Daoy (cell line): ENCODE measurements at places on chromosomes 3 and 15. TPM values are rescaled to one million over a fixed set of nuclear protein-coding genes. Genes with fewer than 3 reads are reported as not detected.

ISLR gene
- 0.06 and 0.29 TPM in 2 replicates for total RNA-seq

GUCA1C gene
- not detected in 2 replicates for total RNA-seq

DNA sequence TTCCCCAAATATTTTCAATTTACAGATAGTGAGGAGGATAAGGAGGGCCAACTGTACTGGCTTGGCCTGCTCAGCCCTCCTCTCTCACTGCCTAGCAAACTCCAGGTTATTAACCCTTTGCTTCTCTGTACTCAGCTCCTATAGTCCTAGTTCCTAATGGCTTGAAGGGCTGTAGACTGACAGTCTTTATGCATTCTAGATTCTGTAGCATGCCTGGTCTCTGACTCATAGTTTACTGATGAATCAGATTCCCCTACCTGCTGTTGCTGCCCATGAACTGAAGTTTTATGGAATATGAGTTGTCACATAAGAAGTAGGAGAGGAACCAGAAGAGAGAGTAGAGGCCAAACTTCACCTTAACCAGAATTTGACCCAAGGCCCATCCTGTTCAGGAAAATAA lies 27.1 kb upstream of the MAP3K13 start:
- peak; percentile 76 for DNase-seq

DNA sequence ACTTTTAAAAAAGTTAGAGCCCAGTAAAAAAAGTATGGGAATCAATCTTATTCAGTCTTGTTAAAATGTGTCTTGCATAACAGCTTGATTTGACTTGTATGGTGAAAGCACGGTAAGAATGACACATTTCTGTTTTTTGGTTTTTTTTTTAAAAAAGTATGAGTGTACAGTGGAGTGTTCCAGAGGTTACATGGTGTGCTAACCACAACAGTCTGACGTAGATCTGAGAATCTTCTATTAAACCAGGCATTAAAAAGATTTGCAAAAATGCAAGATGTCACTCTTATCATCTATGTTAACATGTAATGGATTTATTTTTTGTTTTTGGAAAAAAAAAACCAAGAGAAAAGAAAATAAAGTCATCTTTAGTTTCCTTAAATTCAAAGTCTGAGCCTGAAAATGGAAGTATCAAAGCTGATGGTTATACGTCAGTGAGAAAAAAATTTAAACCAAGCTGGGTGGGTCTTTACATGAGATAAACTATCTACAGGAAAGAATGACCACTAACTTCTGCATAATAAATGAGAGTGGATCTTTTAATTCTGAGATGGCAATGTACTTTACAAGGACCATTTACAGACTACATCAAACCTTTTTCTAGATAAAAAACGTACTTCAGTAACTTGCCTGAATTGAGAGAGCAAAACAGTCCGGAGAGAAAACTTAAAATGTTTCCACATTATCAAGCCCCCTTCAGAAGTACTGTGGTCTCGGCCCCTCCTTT lies 1.6 kb downstream of the GABPB1 start:
- peak; percentile 61 for DNase-seq

DNA sequence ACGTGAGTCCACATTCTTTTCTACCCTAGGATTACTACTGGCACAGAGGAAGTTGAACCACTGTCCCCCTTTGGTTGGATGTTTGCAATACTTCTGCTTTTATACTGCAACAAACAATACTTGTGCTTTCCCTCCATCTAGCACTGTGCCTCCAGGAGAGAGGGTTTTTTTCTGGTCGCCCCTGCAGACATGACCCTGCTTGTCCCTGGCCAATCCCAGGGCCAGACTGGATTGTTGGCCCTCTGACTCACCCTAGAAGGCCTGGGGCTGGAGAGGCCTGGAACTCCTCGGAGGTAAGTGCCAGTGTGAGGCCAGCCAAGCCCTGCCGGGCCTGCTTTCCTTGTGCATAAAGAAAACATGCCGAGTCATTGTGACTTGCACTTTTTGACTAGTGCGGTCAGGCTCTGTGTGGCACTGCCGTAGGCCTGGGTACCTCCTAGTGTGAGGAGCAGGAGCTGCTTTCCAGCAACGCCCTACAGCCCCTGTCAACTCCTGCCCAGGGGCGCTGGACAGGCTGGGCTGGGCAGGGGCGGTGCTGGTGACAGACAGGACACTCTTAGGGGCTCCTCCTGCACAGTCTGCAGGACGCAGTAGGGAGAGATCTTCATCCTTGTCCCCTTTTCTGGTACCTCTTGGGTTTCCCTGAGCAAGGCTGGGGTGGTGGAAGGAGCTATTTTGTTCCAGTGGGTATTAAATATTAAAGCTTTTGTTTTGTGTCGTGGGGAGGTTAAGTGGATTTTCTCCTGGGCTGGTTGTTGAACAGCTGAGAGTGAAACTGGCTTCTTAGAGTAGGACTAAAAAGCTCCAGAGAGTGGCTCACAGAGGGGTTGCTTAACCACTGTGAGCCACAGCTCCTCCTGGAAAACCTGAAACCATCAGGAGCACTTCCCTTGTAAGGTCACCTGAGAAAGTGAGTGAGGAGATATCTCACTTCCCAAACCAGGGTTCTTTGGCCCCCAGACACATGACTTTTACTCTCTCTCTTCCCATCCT lies 14.4 kb upstream of the TKT start:
- peak; percentile 97 for DNase-seq
